ENCODE measurements at places on chromosomes 5 and 9.

DNA sequence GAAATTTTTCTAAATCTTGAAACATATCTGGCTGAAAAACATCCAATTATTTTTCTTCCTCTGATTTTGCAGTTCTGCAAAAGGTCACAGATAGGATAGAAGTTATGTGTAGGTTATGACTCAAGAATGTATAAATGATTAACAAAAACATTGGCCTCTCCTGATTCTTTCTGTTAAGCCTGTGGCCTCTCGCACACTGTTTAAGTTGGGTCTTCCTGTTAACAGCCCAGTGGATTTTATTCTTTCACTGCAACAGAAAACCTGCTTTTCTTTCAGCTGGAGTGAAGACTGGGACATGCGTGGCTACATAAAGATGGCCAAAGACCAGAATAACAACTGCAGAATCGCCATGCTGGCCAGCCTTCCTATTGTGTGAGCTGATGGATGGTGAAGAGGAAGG lies 17.1 kb upstream of the SPATA31E1 start:
- DNase-seq, result no peak

DNA sequence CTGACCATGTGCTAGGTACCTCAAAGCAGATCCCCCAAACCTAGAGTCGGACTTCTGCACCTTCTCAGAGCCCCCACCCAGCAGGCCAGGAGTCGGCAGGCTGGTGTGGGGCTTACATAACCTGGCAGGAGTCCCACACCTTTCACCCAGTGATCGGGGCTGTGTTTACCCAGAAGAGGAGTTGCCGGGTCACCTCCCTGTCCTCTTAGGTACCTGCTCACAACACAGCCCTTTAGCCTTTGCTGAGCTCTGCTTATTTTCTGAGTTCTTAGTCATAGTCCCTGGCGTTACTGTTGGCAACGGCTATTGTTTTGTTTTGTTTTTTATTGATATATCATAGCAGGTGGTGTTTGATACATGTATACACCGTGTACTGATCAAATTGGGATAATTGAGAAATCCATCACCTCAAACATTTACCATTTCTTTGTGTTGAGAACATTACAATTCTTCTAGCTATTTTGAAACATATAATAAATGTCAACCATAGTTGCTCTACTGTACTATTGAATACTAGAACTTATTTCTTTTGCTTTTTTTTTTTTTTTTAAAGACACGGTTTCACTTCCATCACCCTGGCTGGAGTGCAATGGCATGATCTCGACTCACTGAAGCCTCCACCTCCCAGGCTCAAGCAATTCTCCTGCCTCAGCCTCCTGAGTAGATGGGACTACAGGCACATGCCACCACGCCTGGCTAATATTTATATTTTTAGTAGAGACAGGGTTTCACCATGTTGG lies 10.4 kb upstream of the EEIG1 start:
- peak; percentile 31 for DNase-seq

GRCh38 chr5:24183981-24184380 lies 460.8 kb downstream of the CDH10 start:
- no peak for DNase-seq

DNA sequence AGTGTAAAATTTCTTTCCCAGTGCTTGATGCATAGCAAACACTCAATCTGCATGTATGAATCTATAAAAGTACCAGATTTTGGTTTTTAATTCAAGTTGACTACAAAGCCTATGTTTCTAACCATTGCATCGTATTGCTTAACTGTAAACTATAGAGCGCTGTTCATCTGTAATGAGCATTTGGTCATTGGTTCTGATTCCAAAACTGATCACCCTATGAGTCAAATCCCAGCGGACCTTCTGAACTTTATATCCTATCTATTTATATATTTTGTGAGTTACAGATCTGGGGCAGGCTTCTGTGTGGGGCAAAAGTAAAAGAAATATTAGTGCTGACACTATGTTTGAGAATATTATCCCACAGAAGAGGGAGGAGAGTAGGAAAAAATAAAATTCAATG lies 305.7 kb upstream of the TNC start:
- DNase-seq, result no peak

DNA sequence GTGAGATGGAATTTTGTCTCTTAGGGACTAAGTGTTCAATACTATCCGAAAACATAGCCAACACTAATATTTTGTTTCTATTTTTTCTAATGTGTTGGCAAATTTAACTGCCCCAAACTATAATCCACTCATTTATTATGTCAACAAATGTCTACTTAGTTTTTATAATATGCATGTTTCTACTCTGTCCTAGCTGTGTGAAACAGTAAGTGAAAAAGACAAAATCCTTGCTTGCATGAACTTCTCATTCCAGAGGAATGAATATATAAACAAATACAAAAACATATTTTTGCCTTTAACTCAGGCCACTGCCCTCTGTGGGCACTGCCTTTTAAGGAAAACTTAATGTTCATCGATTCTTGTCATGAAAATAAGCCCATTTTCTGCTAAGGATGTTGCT lies 1275.4 kb upstream of the CDH18 start:
- DNase-seq, result no peak

GRCh38 chr5:173648308-173648866 lies 31.9 kb upstream of the BOD1 start:
- DNase-seq, result no peak

Measured in epithelial cell of esophagus (primary cell).